ENCODE measurements at places on chromosomes 3 and 15.

- no peak for DNase-seq
Measured at GRCh38 chr3:28835751-28836150, 445.1 kb upstream of the RBMS3 start.

DNA sequence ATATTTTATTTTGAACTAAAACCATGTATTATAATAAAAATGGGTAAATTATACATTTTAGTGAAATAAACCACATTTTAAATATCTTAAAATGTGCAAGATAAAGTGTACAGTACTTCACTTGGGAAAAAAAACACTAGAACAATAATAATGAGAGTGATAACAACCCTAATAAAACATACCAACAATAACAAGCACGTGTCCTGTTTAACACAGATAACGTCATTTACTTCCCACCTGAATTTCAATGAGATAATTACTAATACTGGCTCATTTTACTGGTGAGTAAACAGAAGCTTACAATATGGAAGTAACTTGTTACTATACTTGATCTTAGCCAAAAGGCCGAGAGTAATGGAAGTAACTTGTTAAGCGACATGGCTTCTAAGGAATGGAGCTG, 110.2 kb upstream of the PRTG start:
- no peak for DNase-seq

DNA sequence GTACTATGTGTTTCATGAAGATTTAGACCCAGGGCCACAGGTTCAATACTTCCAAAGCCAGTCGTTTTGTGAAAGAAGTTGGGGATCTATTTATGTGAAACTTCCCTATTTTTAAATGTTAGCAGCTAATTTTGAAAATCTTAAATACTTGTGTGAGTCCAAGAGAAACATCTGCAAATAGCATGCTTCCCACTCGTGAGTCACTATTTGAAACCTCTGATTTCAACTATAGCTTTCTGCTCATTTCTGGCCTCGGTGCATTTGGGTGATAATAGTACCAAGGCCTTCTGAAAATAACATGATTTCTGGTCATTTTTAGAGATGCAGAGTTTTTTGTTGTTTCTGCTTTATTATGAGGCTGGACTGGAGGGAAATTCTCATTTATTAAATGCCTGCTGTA, 110.0 kb downstream of the OPA1 start:
- no peak for DNase-seq

- DNase-seq, result no peak
Measured at GRCh38 chr3:5016211-5017161, 37.2 kb downstream of the BHLHE40 start.

- DNase-seq, result no peak
Measured at GRCh38 chr3:13113346-13114330, 40.4 kb upstream of the IQSEC1 start.

GRCh38 chr15:88918738-88919137, 5.6 kb upstream of the MFGE8 start:
- no peak for DNase-seq

GRCh38 chr3:37988931-37989525, 1.6 kb upstream of the VILL start:
- no peak for DNase-seq

DNA sequence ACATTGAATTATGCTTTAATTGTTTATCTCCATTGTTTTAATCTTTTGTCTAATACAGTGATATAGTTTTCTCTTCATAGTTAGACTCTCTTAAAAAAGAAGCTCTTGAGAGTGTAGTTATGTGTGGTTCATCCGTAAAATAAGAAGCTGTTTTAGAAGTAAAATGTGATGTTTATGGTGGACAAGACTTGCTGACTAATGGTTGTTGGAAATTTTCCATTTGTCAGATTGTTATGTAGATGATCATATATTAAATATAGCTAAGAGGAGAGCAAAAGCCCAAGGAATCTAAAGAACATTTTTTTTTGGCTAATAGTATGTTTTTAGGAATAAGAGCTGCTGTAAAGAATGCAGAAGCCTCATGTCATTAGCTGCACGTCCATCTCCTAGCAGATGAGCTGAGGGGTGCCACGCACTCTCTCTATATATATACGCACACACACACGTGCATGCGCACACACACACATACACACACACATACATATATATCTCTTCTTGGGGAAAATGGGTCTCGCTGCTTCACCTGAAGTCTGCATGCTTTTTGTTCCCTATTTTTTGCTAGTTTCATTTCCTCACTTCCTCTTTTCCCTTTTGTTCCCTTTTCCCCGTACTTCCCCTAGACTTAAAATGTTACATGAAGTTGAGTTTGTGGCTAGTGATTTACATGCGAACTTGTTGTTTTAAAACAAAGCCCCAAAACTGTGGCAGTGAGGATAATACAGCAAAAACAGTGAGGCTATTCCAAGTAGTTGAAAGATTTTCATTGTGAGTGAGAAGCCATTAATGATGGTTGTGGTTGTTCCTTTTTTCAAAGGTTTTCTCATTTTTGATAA, 107.8 kb downstream of the MBNL1 start:
- no peak for DNase-seq

DNA sequence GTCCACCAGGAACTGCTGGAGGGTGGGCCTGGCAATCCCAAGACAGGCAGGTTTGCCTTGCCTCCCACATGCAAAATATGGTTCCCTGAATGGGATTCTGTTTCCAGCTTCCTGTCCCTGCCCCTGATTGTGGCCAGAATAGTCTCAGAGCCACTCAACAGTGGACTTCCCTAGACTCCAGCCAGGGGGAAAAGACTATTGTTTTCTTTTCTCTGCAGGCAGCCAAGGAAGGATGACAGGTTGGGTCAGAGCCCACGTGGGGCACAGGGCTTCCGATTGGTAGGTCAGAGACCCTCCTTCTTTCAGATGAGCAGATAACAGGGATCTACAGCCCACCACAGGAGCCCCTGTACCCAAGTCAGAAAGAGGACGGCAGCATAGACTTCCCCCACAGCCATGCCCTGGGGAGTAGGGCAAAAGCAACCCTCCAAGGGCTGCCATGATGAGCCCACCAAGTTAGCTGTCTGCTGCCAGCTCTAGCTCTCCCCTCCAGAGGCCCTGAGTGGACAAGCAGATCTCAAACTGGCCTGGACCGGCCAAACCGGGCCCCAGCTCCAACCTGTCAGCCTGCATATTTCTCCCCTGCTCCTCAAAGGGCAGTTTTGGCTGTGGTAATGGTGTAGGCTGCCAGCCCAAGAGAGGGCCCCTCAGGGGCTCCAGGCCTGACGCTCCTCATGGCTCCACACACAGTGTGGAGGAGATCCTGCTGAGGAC, 6.4 kb downstream of the TLR9 start:
- DNase-seq, result no peak

DNA sequence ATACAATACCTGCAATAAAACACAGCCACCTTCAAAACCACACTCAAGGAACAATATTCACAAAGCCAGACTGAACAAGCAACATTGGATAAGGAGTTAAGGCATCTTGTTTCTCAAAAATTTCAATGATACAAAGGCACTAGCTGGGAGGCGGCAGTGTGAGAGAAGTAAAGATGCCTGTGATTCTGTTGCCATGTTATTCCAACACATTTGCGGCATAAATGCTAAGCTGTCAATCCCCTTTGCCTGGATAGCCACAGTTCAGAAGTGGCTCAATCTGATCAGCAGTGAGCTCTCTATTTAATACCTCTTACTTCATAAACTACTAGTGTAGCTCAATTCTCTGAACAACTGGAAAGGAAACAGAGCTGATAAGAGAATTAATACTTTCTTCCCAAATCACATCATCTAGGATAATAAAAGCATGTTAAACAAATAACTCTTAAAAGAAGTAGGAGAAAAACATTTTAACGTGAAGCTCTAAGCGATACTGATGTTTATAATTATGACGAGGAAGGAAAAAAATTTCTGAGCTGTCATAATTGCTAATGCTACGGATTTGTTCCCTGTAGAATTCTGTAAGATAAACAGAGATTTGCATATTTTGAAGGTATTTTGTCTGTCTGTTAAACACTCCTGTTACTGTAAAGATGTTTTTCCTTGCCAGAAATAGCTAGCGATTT, 358.4 kb downstream of the FOXP1 start:
- DNase-seq, result no peak

GRCh38 chr3:183239046-183239445, 14.0 kb upstream of the B3GNT5 start:
- DNase-seq, result no peak

DNA sequence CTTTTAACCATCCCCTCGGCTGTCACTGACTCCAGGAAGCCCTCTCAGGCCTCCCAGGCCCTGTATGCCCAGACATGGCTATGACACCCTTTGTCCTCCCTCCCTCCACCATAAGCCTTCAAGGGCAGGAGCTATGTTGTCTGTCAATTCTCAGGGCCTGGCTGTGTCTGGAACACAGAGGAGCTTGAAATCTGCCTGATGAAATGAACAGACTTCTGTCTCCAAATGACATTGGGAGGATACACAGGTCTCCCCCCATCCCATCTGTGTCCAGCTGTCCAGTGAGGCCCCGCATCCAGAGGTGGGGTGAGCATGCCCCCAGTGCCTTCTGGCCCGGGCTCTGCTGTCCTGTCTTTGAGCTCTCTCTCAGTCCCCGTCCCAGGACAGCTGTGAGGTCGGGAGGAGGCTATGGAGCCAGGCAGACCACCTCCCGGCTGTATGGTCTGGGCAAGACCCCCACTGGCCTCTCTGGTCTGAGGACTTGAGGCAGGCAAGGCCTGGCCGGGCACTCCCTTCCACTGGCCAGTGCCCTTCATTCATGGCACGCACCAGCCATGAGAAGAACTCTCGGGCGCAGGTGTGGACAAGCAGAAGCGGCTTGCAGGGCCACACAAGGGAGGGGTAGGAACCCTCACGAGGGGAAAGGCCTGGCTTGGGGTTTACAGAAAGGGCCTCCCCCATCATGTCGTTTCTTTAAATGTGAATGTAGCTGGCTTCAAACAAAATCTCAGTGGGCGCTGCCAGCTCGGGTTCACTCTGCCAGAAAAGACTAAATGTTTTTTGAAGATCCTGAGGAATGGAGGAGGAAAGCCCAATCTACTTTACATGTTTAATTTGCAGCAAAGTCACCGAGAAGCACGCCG, 38.9 kb downstream of the PCSK6 start:
- DNase-seq, result no peak

DNA sequence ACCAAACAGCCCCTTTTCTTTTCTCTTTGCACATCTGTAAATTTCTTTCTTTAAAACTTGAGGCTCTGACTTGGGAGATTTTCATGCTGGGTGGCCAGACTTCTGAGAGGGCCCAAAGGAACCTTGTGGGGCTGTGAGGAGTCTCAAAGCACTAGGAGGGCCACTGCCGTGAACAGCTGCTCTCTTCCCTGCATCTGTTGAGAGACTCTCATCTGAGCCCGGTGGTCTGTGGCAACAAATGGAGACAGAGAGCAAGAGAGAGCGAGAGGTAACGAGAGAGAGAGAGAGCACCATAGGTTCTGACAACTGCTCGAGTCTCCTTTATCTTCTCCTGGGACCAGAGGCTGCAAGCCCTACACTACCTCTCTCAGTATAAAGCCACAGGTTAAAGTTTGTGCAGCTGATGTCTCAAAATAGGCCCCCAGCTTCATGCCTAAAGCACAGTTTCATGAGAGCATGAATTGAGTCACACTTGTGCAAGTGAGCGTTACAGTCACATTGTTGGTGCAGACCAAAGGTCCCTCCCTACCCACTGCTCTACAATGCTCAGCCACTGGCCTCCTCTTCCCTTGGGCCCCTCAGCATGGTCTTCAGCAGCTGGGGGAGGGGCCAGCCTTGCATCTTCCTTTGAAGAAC, 60.7 kb downstream of the ZNF621 start:
- no peak for DNase-seq

DNA sequence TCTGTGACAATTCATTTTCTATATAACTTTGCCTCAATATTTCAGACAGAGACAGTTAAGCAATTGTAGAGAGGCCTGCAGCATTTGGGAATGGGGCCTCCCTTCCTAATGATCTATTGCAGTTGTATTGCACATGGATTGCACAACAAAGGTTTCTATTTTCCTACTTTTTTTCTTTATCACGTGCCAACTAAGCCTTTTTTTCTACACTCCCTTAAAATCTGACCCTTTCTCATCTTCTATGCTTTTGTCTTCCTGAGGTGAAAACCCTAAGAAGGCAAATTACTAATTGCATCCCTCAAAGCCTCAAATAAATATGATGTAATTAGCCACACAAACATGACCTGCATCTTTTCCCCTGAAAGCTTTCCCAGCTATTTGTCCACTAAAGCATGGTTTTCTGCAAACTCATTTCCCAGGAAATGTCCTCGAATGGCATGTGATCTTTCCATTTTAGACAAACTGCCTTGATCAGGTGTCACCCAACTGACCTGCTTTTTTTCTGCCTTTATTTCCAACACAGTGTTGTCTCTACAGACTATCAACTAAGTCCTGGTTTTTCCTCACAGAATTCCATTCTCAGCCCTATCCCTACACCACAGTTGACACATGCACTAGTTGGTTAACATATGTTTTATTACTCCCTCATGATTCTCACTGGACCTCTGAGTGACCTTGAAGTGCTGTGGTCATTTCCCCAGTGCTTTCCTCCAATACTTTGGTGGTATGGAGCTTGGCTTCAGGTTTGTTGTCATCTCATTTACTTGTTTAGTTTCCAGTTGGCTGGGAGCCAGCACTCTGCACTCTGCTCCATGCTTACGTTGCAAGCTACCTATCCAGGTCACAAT, 31.9 kb upstream of the TSC22D2 start:
- peak; percentile 79 for DNase-seq

- DNase-seq, result no peak
Measured at GRCh38 chr3:72750405-72750965, 97.8 kb downstream of the SHQ1 start.

GRCh38 chr15:25251700-25252390, 187.0 kb downstream of the UBE3A start:
- no peak for DNase-seq

DNA sequence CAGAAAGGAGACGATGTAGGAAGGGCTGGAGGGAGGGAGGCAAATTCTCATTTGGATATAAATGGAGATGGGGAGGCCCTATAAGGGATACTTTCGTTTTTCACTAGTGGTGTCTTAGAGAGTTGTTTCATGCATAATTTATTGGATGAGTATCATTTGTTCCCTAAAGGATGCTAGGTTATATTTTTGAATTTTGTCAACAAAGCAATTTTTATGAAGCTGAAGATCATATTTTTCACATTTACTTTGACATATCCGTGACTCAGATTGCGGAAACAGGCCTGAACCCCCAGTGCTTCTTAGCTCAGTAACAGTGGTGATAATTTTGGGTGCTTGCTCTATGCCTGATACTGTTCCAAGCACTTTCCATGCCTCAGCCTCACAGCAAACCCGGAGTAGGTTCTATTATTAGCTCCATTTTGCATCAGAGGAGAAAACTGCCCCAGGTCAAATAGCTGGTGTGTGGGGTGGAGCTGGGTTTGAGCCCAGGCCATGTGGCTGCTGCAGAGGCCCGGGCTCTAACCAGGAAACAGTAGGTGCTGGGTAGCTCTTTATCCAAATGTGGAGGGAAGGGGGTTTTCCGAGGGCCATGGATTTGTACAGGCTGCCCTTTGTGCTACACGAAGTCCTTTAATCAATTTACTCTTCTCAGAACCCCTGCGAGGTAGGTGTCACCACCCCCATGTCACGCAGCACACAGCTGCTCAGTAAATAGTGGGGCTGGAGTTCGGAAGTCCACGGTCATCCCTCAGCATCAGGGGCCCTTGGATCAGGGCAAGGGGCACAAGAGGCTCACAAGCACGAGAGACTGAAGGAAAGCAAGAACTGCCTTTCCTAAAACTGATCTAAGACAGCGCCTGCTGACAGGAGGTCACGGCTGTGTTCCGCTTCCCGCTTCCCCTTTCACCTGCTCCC, 99.1 kb downstream of the SLC49A4 start:
- DNase-seq, result peak; percentile 60

- DNase-seq, result no peak
Measured at GRCh38 chr15:88607951-88608350, 13.2 kb upstream of the AEN start.

- no peak for DNase-seq
Measured at GRCh38 chr15:36426691-36427090, 152.7 kb upstream of the CDIN1 start.

- no peak for DNase-seq
Measured at GRCh38 chr15:57680021-57680420, 26.5 kb upstream of the POLR2M start.
